ENCODE measurements at places on chromosomes 7 and 10. TPM values are rescaled to one million over a fixed set of nuclear protein-coding genes. Genes with fewer than 3 reads are reported as not detected.
A peak's percentile ranks its signal among the peaks of the same experiment; 100 is the strongest.

- DNase-seq: no peak
Measured at GRCh38 chr7:139895141-139895829, 66.2 kb downstream of the TBXAS1 start.

DNA sequence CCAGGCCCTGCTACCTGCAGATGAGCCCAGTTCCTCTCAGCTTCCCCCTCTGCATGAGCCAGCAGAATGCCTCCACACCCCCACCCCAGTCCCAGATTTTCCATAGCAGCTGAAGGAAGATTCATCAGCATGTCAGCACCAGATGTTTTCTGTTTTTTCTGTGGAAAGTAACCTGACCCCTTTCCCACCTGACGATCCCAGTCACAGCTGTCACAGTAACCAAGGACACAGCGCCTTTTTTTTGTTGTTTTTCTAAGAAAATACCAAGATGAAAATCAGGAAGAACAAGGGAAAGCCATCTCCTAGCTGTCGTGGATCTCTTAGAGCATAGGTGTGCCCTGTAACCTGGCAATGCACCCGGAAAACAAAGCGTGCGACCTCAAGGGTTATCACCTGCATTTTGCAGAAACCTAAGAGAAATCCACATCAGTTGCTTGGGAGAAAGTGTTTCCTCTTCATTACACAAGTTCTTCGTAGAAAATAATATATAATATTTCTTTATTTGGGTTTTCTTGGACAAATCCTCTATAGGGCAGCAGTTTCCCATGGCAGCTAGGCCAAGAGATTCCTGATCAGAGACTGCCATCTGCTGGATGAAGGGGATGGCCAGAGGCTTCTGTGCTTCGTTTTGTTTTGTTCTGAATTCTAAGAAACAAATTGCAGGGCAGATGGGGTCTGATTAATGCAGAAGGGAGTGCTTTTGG, 401.9 kb downstream of the TNS3 start:
- peak; percentile 71 for DNase-seq

GRCh38 chr7:86926732-86927131, 132.7 kb downstream of the ELAPOR2 start:
- peak; percentile 24 for DNase-seq

- DNase-seq: no peak
Measured at GRCh38 chr10:126917975-126918908, 13.0 kb downstream of the DOCK1 start.

DNA sequence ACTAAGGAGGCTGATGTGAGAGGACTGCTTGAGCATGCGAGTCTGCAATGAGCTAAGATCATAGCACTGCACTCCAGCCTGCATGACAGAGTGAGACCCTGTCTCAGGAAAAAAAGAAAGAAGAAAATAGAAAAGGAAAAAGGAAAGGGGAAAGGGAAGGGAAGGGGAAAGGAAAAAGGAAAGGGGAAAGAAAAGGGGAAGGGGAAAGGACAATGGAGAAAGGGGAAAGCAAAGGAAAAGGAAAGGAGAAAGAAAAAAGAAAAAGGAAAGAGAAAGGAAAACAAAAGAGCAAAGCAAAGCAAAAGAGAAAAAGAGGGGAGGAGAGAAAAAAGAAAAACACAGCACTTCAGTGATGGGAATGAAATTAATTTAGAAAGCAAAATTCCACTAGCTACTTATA, 179.3 kb downstream of the SRPK2 start:
- no peak for DNase-seq

- no peak for DNase-seq
Measured at GRCh38 chr7:76386691-76387260, 22.7 kb downstream of the SSC4D start.

DNA sequence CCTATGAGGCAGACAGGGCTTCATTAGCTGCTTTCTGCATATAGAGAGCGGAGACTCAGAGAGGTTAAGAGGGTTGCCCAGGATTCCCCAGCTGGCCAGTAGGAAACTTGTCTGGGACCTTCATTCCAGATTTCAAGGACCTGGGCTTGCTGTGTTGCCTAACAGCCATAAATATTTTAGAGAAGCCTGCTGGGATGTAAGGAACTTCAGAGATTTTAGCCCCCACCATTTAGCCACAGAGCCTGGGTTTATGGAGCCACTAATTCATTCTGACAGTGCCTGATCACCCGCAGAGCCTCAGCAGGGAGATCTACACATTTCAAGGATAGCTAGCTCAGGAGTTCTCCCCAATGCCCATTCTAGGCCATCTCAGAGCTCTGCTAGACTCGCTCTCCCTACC, 56.6 kb upstream of the TRUB1 start:
- peak; percentile 70 for DNase-seq

The DLX5 gene
- not detected for polyA plus RNA-seq

The ADAM22 gene
- polyA plus RNA-seq: 14.2 TPM

The C10orf62 gene
- polyA plus RNA-seq: 1.1 TPM

The SPDYE1 gene
- 2.1 TPM for polyA plus RNA-seq

The VGF gene
- 0.20 TPM for polyA plus RNA-seq

The MAPK8 gene
- polyA plus RNA-seq: 81.9 TPM
